Activated CD4-positive, alpha-beta T cell treated with anti-CD3 and anti-CD28 coated beads for 36 hours (primary cell): ENCODE measurements at places on chromosomes 4 and X. TPM values are rescaled to one million over a fixed set of nuclear protein-coding genes. Genes with fewer than 3 reads are reported as not detected.

GRCh38 chrX:65601530-65602220 lies 65.8 kb upstream of the MSN start:
- peak overlapping the region; percentile 12 for H3K4me3 ChIP-seq
- H3K27me3 ChIP-seq = no peaks in the 10 kb centered on the region

- no peaks in the 10 kb centered on the region for H3K27me3 ChIP-seq
- peaks cover 9% of the 10 kb centered on the region for H3K36me3 ChIP-seq
- H3K4me1 ChIP-seq = peaks cover 74% of the 10 kb centered on the region
- no peak overlapping the region for H3K27ac ChIP-seq
- no peak for DNase-seq
- H3K4me3 ChIP-seq = no peak overlapping the region
Measured at GRCh38 chrX:39856472-39857121, 241.2 kb downstream of the BCOR start.

DNA sequence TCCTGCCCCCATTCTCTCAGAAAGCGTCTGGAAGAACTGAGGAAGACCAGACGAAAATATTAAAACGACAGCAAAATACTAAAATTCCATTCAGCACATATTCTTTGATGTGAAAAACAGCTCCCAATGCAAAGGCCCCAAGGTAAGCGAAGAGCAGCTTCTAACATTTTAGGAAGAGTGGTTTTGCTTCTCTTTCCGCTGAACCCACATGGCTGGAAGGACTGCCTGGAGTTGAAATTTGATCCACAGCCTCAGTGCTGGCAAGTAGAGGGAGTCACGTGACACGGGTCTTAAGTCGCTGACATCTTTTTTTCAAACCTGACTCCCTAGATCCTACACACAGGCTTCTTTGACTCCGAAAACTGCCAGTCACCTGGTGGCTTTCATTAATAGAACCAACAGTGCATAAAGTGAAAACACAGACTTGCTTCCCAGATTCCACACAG lies at the start of gene FAM13A:
TSS of gene FAM13A (minus strand) at position 233 of the 446 bp plus-strand sequence. CDS start at position 12, 221 bp downstream.
- peaks cover 8% of the 10 kb centered on the region for H3K27me3 ChIP-seq
- H3K36me3 ChIP-seq = no peaks in the 10 kb centered on the region
- no peak within 1 kb of the TSS for H3K4me3 ChIP-seq
- H3K27ac ChIP-seq = peak within 1 kb of the TSS; percentile 17
- peak; percentile 15 for DNase-seq

DNA sequence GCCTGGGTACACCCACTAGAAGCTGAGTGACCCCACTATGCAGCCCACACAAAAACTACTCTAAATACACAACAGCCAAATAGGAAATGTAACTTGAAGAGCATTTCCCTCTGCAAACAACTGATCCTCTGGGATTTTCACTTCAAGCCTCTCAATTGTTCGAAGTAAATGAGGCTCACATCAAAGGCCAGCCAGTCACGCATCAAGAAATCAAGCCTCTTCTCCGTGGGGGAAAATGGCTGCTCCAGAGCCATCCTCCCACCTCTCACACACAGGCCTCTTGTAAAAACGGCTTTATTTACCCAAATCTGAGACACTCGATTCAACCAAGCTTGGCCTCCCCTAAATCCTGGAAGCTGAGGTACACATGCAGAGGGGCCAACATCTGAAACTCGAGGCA lies 14.3 kb downstream of the PCDH19 start:
- no peaks in the 10 kb centered on the region for H3K36me3 ChIP-seq
- no peak overlapping the region for H3K4me3 ChIP-seq
- H3K27ac ChIP-seq = no peak overlapping the region
- DNase-seq = no peak

- peaks cover 40% of the 10 kb centered on the region for H3K4me1 ChIP-seq
- peak within 1 kb of the TSS; percentile 88 for H3K27ac ChIP-seq
- H3K27me3 ChIP-seq = no peaks in the 10 kb centered on the region
- peaks cover 8% of the 10 kb centered on the region for H3K36me3 ChIP-seq
Measured at GRCh38 chrX:9464435-9465371, at the start of gene TBL1X. Gene TBL1X, plus strand, starts transcription at chrX:9465058. Its CDS starts 188,529 bp downstream, at chrX:9653587.

GRCh38 chrX:108020631-108021030 lies 24.2 kb upstream of the VSIG1 start:
- no peaks in the 10 kb centered on the region for H3K36me3 ChIP-seq
- peaks cover 77% of the 10 kb centered on the region for H3K4me1 ChIP-seq
- peak; percentile 21 for DNase-seq
- peak overlapping the region; percentile 23 for H3K4me3 ChIP-seq

GRCh38 chr4:160129439-160129838 lies 1026.6 kb downstream of the RAPGEF2 start:
- no peak overlapping the region for H3K4me3 ChIP-seq
- no peaks in the 10 kb centered on the region for H3K4me1 ChIP-seq
- H3K36me3 ChIP-seq = no peaks in the 10 kb centered on the region

DNA sequence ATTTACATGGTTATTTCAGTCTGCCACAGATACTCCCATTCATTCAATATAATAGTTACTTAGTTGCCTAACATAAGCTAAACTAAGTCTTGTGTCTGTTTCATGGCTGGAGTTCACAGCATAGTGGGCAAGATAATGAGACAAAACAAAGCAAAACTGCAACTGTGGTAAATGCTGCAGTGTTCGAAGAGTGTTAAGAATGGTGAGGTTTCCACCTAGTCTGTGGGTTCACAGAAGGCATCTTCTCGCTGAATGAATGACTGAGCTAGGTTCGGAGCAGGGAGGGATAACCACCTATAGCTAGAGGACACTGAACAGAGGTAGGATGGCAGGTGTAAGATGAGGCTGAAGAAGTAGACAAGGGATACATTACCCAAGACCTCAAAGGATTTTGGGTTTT lies 171.0 kb downstream of the FBXW7 start:
- no peak for DNase-seq
- H3K36me3 ChIP-seq = peaks cover 12% of the 10 kb centered on the region
- no peaks in the 10 kb centered on the region for H3K27me3 ChIP-seq
- peaks cover 18% of the 10 kb centered on the region for H3K4me1 ChIP-seq
- H3K27ac ChIP-seq = no peak overlapping the region

GRCh38 chr4:75005727-75006126 lies 72.8 kb downstream of the PARM1 start:
- no peaks in the 10 kb centered on the region for H3K27me3 ChIP-seq
- H3K4me1 ChIP-seq = no peaks in the 10 kb centered on the region
- H3K27ac ChIP-seq = no peak overlapping the region
- no peak for DNase-seq
- H3K4me3 ChIP-seq = no peak overlapping the region

GRCh38 chr4:73343432-73343831 lies 60.7 kb upstream of the ALB start:
- H3K27me3 ChIP-seq = peaks cover 1% of the 10 kb centered on the region
- DNase-seq = no peak
- no peaks in the 10 kb centered on the region for H3K4me1 ChIP-seq
- H3K27ac ChIP-seq = no peak overlapping the region

DNA sequence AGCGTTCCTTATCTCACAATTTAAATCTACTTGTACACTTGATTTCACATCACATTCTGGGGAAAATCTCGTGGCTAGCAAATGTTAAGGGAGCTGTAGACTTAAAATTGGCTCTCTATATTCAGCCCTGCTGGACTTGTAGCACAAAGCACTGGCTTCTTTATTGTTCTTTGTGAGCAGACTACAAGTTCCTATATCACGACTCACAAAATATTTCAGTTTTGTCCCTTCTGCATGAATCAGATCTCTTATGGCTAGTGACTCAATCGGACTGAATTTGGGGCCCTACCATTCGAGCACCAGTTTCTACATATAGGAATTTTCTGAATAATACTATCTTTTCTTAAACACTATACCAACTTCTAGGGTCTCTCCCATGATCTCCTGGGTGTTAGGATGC lies 390.1 kb downstream of the ADAM29 start:
- H3K4me3 ChIP-seq = no peak overlapping the region
- no peaks in the 10 kb centered on the region for H3K36me3 ChIP-seq
- no peaks in the 10 kb centered on the region for H3K4me1 ChIP-seq
- DNase-seq = no peak

- H3K36me3 ChIP-seq = no peaks in the 10 kb centered on the region
- no peaks in the 10 kb centered on the region for H3K27me3 ChIP-seq
- H3K4me3 ChIP-seq = no peak overlapping the region
- H3K4me1 ChIP-seq = no peaks in the 10 kb centered on the region
Measured at GRCh38 chrX:68929332-68930150, 100.7 kb downstream of the EFNB1 start.

DNA sequence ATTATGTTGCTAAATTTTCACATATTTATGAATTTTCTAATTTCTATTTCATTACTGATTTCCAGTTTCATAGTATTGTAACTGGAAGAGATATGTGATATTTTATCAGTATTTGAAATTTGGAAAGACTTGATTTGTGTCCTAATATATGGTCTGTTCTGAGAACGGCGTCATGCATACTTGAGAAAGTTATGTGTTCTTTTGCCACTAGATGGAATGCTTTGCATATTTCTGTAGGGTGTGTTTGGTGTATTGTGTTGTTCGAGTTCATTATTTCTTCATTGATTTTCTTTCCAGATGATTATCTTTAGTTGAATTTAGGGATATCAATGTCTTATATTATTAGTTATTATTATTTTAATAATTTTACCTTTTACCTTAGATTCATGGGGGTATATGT lies 110.6 kb upstream of the ITM2A start:
- peaks cover 6% of the 10 kb centered on the region for H3K27me3 ChIP-seq
- H3K4me1 ChIP-seq = no peaks in the 10 kb centered on the region
- H3K4me3 ChIP-seq = no peak overlapping the region
- DNase-seq = no peak

GRCh38 chr4:122831515-122832196 lies 5.0 kb downstream of the FGF2 start:
- no peak for DNase-seq
- H3K4me1 ChIP-seq = peaks cover 10% of the 10 kb centered on the region
- H3K36me3 ChIP-seq = no peaks in the 10 kb centered on the region
- no peak overlapping the region for H3K27ac ChIP-seq

GRCh38 chr4:48255959-48256342 lies 13.7 kb downstream of the TEC start:
- no peak overlapping the region for H3K27ac ChIP-seq
- no peaks in the 10 kb centered on the region for H3K36me3 ChIP-seq
- H3K27me3 ChIP-seq = no peaks in the 10 kb centered on the region
- H3K4me1 ChIP-seq = no peaks in the 10 kb centered on the region
- H3K4me3 ChIP-seq = no peak overlapping the region

GRCh38 chr4:71065991-71066510 lies 72.6 kb downstream of the DCK start:
- H3K4me3 ChIP-seq = no peak overlapping the region
- no peaks in the 10 kb centered on the region for H3K27me3 ChIP-seq

DNA sequence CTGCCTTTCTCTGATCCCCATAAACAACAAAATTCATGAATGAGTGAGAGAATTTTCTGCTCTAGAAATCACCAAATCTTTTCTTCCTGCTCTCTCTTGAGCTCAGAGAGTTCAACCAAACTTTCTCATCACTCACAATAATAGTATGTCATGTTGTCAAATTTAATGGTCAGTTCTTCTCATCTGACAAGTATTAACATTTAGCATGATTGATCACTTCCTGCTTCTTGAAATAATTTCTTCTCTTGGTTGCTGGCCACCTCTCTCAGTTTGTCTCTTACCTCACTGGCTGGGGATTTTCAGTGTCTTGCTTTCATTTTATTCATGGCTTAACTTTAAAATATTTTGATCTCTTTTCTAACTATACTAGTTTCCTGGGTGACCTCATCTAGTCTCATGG lies 25.5 kb upstream of the FGF5 start:
- H3K27ac ChIP-seq = no peak overlapping the region
- DNase-seq = no peak
- H3K27me3 ChIP-seq = peaks cover 7% of the 10 kb centered on the region
- H3K4me1 ChIP-seq = no peaks in the 10 kb centered on the region
- no peak overlapping the region for H3K4me3 ChIP-seq

DNA sequence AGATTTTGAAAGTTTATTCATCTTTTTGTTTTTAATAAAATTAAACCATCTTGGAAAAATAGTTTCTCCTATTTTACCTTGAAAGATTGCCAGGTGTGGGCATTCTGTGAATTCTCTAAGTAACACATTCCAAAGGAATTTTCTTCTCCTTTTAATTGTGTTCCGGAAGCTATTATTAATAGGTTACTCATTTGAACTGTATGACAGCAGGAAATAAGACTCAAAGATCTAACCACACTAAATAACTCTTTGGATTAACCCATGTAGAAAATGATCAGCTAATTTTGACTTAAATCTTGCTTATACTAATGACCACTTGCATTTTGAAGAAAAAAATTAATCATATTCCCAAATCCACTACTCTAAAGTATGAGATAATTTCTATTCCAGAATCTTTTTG lies 17.6 kb upstream of the CCNI start:
- no peak for DNase-seq
- H3K4me3 ChIP-seq = no peak overlapping the region
- H3K27me3 ChIP-seq = no peaks in the 10 kb centered on the region
- H3K4me1 ChIP-seq = peaks cover 4% of the 10 kb centered on the region
- no peaks in the 10 kb centered on the region for H3K36me3 ChIP-seq

DNA sequence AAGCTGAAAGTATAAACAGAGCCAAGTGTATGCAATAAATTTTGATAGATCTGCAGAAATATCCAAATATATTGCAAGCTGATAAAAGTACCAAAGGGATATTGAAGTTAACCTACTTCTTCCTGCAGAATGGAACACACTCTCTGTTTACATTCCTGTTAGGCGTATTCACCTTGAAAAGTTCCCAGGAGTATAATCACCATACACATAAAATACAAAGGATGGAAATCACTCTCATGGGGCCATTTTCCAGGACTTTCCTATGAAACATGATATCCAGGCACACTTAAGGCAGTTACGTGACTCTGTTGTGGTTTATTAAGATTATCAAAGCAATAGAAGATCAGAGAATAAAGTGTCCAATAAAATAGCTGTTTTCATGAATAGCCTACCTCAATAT lies 1142.3 kb downstream of the NLGN4X start:
- no peaks in the 10 kb centered on the region for H3K4me1 ChIP-seq
- H3K4me3 ChIP-seq = no peak overlapping the region
- no peaks in the 10 kb centered on the region for H3K36me3 ChIP-seq
- DNase-seq = no peak
- H3K27me3 ChIP-seq = no peaks in the 10 kb centered on the region
- no peak overlapping the region for H3K27ac ChIP-seq

DNA sequence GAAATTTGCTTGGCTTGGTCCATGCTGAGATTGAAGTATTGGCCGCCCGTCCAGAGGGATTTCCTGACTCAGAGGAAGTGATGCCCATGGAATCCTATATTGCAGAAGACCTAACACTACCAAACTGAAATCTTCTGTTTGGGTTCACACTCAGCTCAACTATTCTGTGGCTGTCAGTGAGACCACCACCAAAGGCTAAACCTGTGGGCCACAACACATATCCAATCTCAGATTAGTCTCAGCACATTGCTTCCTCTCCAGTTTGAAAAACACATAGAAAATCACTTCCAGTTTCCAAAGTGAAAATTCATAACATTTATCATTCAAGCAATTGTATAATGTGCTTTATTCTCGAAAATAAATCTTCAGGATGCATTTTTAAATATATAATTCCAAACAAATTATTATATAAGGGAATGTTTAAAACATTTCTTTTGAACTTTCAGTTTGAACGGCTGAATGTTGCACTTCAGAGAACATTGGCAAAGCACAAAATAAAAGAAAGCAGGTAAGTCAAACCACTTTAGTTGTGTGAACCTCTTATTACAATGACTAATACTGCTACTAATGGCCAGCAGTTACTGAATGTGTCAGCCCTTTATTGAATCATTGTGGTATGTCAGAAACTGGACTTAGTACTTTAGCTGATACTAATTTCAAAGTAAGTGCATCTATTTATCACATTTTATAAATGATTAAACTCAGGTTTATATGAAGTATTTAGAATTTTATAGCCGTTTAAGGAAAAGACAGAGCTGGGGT lies 37.0 kb downstream of the GUCY1A1 start:
- H3K27me3 ChIP-seq = peaks cover 6% of the 10 kb centered on the region
- H3K4me3 ChIP-seq = no peak overlapping the region
- no peaks in the 10 kb centered on the region for H3K36me3 ChIP-seq
- no peak overlapping the region for H3K27ac ChIP-seq

SLC6A14 gene
- total RNA-seq = not detected

NDP gene
- total RNA-seq = not detected

REPS2 gene
- total RNA-seq = not detected

ADGRG4 gene
- total RNA-seq = not detected

CCSER1 gene
- total RNA-seq = not detected

BRS3 gene
- total RNA-seq = not detected
